ENCODE measurements at places on chromosomes 2 and 18. TPM values are rescaled to one million over a fixed set of nuclear protein-coding genes. Genes with fewer than 3 reads are reported as not detected.

The CPO gene
- total RNA-seq: not detected

The SCG2 gene
- 1.7 TPM for total RNA-seq

The ACADL gene
- total RNA-seq: not detected

The SCYGR4 gene
- not detected for total RNA-seq

The CHAC2 gene
- total RNA-seq: 7.6 TPM

The TTR gene
- total RNA-seq: 1.0 TPM

The TCF7L1 gene
- 30.4 TPM for total RNA-seq

The DNER gene
- total RNA-seq: 0.31 TPM

The CAPN13 gene
- not detected for total RNA-seq

The CFAP65 gene
- 0.33 TPM for total RNA-seq

The PTPN18 gene
- total RNA-seq: 35.3 TPM

The ERMN gene
- total RNA-seq: not detected

The L3MBTL4 gene
- total RNA-seq: 0.87 TPM

The POTEC gene
- not detected for total RNA-seq

The DPP10 gene
- total RNA-seq: not detected

The SERTAD2 gene
- total RNA-seq: 24.3 TPM

The OR6B3 gene
- not detected for total RNA-seq

The MTX2 gene
- total RNA-seq: 28.7 TPM
